ENCODE measurements at places on chromosomes 5 and 9.

- DNase-seq: no peak
These were observed 318.2 kb downstream of the PARP8 start for GRCh38 chr5:50984640-50985039.

GRCh38 chr5:161547406-161547737 lies 847 bp upstream of the GABRB2 start:
- no peak for DNase-seq

DNA sequence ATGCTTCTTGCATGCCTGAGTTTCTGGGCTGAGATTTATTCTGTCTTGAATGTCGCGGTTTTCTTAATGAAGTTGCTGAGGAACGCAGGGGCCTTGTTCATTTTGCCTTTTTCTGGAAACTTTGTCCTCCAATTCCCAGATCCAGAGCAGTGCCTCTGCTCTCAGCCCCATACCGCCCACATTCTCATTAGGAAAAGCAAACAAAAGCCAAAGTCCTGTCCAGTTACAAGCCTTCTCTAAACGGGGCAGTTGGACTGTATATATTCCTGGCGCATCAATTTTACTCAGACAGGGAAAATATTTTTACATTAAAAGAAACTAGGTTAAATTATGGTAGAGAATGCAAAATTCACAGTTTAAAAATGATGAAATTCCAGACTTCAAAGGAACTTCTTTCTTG lies 1.2 kb upstream of the PSAT1 start:
- no peak for DNase-seq

GRCh38 chr5:154084062-154084639 lies 45.4 kb downstream of the MFAP3 start:
- no peak for DNase-seq

DNA sequence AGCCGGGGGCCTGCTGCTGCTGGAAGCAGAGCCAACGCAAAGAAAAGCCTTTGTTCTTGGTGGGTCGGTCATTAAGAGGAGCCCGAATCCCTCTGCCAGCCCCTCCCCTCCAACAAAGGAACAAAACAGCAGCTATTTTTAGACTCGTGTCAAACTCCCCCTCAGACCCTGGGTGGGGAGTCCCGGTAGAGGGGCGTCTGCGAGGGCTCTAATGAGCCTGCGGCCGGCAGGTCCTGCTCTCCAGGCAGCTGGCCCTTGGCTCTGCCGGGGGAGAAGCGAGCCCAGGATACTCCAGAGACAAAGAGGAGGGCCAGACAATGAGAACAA lies 114.0 kb downstream of the LHX2 start:
- no peak for DNase-seq

- DNase-seq: no peak
These were observed 218.6 kb downstream of the SNX18 start for GRCh38 chr5:54736003-54736797.

GRCh38 chr5:64166201-64166959 lies 737 bp downstream of the RNF180 start:
- DNase-seq: no peak

- no peak for DNase-seq
These were observed 9.4 kb upstream of the LRRTM2 start for GRCh38 chr5:138884554-138884953.

GRCh38 chr5:170896779-170897178 lies 35.0 kb downstream of the RANBP17 start:
- DNase-seq: no peak

DNA sequence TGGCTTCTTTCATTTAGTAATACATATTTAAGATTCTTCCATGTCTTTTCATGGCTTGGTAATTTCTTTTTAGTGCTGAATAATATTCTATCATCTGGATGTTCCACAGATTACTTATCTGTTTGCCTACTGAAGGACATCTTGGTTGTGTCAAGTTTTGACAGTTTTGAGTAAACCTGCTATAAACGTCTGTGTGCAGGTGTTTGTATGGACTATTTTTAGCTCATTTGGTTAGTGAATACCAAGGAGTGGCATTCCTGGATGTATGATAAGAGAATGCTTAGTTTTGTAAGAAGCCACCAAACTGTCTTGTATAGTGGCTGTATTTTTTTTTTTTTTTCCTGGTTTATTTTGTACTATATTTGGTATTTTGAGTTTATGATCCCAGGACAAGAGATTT lies 38.4 kb downstream of the PRRC1 start:
- DNase-seq: no peak

- no peak for DNase-seq
These were observed 57.0 kb downstream of the ECPAS start for GRCh38 chr9:111427186-111427585.

- peak; percentile 85 for DNase-seq
These were observed at the start of gene BOD1 for GRCh38 chr5:173616577-173617118. TSS of gene BOD1 (minus strand) at chr5:173616650. CDS start at chr5:173616436, 214 bp downstream.

DNA sequence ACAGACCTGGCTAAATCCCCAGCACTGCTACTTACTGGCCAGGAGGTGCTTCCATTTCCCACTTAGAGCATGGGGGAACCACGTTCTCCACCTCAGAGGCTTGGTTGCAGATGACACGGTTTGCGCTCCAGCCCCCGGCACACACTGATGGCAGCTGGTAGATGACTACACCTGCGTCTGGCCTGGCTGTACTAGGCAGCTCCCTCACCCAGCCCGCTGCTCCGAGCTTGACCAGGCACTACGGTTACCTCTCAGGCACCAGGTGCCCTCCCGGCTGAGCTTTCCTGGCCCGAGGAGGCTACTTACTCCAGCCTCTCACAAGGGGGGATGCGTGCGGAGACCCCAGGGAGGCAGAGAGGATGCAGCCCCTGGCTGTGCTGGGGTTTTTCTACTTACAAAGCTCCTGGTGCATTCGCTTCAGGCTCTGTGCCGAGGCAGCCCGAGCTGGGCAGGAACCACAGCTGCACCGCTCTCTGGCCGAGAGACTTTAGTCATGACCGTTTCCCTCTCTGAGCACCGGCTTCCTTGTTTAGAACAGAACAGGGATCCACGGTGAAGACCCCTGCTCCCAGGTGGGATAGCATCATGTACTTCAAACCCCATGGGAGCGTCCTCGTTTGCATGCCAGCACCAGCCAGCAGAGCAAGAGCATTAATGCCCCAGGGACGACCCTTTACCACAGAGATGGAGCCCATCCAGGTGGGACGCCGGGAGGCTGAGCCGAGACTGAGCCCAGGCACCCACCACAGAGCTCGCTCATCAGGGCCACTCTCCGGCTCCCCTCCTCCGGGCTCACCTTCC lies 7.6 kb upstream of the GBGT1 start:
- no peak for DNase-seq

- no peak for DNase-seq
These were observed 159.4 kb downstream of the MYO10 start for GRCh38 chr5:16776611-16777251.

GRCh38 chr9:89879276-89879675 lies 274.5 kb downstream of the GADD45G start:
- DNase-seq: no peak

DNA sequence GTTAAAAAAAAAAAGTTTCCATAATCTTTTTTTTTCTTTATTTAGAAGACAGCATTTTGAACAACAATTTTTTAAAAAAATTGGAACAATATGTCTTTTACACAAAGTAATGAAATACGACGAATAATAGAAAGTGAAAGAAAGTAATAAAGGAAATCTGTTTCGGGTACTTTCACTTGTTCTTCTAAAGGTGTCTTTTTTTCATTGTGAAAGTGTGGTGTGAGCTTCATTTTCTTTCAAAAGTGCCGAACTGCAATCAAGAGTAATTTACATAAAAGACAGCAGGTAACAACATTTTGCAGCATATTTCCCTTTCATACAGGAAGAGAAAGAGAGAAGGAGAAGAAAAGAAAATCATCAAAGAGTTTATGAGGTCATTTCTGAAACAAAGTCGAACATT lies 159.7 kb upstream of the CDH12 start:
- no peak for DNase-seq

- DNase-seq: no peak
These were observed 76.8 kb upstream of the PCSK1 start for GRCh38 chr5:96509721-96510350.

- no peak for DNase-seq
These were observed 14.2 kb upstream of the CXXC5 start for GRCh38 chr5:139634028-139634325.

DNA sequence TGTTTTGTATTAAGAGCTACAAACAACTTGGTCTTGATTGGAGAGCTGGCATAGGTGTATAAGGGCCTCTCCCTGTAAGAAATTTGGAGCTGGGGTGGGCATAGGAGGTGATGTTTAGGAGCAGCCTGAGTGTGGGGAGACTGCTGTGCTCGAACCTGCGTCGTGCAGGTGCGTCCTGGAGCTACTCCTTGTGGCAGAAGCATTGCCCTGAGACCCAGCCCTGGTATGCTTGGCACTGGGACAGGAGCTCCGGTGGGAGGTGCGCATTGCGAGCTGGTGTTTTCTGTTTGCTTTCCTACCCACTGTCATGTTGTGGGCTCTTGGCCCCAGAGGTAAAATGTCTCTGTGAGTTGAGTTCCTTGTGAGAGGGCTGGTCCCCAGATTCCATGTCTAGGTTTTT lies 46.4 kb downstream of the EHMT1 start:
- no peak for DNase-seq

DNA sequence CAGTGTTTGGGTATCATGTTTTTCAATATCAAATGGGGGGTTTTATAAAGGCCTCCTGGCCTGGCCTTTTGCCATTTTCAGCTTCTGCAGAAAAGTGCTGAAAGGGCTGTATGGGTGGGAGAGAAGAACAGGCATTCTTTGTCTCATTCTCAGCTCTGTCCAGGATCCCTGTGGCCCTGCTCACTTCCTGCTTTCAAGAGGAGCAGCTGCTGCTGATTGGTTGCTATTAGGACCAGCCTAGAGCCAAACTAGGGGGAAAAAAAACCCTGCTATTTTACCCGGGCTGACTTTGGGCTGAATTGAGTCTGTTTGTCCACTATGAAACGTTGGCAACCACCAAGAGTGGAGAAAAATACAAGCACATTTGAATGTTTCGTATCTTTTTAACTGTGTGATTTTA lies 117.1 kb downstream of the CMYA5 start:
- DNase-seq: no peak

- no peak for DNase-seq
These were observed 143.2 kb upstream of the DMRT1 start for GRCh38 chr9:698276-698675.

DNA sequence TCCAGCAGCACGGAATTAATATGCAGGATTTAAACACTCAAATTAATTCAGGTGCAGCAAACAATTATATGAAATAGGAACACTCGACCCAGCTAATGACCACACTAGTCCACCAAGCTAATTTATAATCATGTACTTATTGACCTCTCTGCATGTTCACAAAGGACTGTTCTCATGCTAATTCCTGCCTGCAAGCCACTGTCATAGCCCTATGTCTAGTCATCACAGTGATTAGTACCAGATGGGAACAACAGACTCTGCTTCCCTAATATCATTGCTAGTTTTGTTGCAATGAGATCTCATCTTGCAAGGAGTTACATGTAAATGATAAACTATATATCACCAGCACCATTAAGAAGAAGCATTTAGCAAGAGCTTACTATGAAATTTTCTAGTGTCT lies 553.0 kb upstream of the GRAMD2B start:
- no peak for DNase-seq

DNA sequence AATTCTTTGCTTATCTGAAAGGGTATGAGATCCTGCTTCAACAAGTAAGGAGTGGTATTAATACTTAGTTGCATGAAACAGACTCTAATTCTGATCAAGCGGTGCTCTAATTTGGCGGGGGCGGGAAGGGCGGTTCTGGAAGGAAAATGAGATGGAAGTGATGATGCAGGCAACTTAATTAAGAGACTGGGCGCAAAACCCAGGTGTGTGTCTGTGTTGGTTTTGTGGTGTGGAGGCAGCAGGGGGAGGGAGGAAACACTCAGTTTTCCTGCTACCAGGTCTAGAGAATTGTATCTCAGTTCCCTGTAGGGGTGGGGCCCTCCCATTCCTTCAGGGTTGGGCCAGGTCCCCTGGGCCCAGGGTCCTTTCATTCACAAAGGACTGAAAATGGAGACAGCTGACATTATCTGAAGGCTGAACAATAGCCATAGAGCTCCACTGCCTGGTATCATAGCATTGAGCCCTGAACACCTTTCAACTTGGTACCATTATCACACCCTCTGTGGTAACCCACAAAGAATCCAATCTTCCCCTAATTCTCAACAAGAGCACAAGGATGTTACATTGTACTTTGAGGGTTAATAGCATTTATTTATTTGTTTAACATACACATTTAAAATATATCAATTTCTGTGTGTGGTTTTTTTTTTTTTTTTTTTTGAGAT lies 17.2 kb upstream of the C5orf47 start:
- no peak for DNase-seq

DNA sequence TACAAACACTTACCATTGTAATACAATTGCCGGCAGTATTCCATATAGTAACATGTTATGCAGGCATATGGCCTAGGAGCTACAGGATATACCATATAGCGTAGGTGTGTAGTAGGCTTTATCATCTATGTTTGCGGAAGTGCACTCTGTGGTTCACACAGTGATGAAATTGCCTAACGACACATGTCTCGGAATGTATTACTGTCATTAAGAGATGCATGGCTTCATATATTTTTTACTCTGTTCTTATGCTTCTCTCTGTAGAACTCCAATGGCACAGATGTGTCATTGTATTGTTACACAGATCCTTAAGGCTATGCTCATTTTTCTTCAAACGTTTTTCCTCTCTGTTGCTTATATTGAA lies 19.2 kb upstream of the ANKRD18A start:
- DNase-seq: no peak

DNA sequence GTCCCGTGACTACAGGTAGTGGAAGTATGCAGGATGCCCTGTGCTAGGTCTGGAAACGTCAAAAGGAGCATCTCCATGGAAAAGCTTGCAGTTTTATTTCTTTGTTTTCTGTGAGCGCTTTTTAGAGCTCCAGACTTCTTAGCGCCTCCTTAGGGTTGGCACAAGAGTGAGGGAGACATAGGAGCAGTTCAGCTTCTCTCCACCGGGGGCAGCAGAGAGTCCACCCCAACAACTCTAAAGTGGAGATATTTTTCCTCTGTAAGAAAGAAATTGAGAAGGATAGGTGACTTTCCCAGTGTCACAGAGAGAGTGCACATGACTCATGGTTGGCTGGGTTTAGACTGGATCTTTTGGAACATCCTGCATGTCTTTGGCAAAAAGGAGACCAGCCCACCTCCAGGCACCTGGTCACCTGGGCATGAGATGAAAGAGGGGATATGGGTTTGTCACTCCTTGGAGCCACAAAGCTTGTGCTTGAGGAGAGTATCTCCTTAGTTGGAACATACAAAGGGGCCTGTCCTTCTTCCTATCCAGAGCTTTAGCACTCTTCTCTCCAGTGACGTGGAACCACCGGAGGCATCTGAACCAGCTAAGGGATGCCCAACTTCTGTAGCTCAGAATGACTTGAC lies 637.7 kb downstream of the SEMA5A start:
- DNase-seq: no peak

- DNase-seq: no peak
These were observed 228.7 kb upstream of the NR4A3 start for GRCh38 chr9:99592834-99593574.
